CD4-positive, alpha-beta T cell treated with Interleukin-1 beta for 1 hour (primary cell): ENCODE measurements at places on chromosomes 1 and 21.
A peak's percentile ranks its signal among the peaks of the same experiment; 100 is the strongest.

GRCh38 chr1:114428083-114428754, 82.8 kb downstream of the TRIM33 start:
- peak; percentile 29 for DNase-seq

DNA sequence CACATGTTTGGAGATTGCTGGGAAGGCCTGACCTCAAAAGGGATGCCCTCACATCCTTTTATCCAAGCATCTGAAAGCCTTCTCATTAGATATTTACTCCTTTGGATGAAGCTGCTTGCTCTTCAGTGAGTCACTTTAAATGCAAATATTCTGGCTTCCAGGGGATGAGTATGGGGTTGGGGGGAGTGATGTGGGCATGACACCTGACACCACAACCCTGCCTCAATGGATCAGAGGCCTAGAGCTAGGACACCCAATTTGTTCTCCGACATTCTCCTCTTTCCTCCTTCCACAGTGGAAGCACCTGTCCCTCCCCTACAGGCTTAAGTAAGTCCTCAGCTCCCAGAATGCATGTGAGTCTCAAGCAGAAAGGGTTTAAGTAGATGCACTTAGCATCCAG, 238.3 kb downstream of the OMA1 start:
- no peak for DNase-seq

DNA sequence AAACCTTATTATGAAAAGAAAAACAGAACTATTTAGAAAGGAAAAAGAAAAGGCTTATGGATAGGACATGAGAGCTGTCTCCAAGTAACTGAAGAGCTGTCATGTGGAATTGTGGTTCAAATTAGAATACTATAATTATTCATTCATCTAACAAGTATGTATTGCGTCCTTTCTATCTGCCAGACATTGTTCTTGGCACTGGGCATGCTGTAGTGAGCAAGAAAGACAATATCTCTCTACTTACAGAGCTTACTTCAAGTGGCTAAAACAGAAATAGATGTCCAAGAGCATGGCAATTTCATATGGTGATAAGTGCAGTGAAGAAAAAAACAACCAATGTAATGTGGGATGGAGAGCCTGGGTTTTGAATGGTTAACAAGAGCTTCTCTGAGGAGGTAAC, 413.0 kb downstream of the DPYD start:
- DNase-seq = no peak

DNA sequence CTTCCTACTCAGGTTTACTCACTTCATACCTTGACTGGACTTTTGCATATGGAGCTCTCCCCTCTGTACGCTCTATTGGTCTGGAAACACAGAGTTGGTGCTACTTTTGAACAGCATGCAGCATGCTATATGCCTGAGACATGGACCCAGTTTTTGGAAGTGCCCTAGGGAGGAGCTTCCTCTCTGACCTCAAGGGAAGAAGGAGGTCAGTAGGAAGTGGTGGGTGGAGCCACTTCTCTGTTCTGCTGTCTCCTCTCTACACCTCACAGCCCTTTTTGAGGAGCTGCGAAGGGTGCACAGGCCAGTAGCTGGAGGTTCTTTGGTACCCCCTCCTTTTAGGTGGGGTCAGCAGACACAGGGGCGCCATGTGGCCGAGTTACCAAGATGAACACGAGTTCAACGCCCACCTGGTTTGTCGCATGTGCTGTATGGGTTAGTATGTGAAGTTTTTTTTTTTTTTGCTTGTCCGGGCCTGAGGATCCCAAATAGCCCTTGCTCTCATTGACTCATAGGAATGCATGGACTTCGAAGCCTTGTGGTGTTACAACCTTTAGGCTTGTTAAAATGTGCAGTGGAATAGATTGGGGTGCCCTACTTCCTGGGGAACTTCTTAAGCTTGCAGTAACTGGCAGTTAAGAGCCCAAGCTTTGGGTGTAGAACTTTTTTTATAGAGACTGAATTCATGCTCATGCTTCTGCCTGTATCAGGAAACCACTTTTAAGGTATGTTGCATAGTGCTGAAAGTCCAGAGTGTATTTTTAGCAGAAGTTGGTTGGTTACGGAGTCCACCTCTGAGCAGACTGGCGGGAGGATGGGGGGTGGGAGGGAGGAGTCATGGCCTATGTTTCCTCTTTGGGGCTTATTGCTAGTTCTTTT, 10.7 kb downstream of the MACF1 start:
- DNase-seq = peak; percentile 61

GRCh38 chr1:90809996-90810395, 92.9 kb upstream of the BARHL2 start:
- DNase-seq = no peak

GRCh38 chr21:23699402-23699801, 1907.9 kb downstream of the MRPL39 start:
- no peak for DNase-seq

DNA sequence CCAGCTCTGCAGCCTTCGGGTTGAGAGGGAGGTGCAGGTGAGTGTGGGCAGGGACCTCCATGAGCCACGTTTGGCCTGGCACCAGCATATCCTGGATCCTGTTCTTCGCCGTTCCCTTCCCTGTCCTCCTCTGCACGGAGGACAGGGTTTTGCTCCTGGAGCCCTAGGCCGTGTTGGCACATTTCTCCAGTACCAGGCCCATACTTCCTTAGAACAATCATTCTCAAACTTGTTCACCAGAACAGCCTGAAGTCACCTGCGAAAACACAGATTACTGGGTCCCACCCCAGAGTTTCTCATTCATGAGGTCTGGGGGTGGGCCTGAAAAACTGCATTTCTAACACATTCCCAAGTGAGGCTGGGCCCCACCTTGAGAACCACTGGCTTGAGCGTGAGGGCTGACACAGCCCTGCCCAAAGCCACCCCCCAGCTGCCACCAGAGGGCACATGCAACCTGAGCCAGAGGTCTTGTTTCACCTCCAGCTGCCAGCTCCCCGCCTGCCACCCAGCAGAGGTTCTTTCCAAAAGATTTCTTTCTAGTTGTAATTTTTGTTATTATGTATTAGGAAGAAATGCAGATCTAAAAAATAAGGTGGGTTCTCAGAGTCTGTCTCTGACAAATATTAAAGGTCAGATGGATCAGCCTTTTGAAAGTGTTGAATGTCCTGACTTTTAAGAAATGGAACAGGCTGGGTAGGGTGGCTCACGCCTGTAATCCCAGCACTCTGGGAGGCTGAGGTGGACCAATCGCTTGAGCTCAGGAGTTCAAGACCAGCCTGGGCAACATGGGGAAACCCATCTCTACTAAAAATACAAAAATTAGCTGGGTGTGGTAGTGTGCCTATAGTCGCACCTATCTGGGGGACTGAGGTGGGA, 39.6 kb upstream of the LDLRAP1 start:
- peak; percentile 73 for DNase-seq

GRCh38 chr1:81377406-81377805, 423.3 kb upstream of the ADGRL2 start:
- no peak for DNase-seq

- no peak for DNase-seq
These were observed 271.3 kb downstream of the PTBP2 start for GRCh38 chr1:96992871-96993270.

GRCh38 chr1:209376774-209377173, 206.7 kb upstream of the CAMK1G start:
- no peak for DNase-seq

DNA sequence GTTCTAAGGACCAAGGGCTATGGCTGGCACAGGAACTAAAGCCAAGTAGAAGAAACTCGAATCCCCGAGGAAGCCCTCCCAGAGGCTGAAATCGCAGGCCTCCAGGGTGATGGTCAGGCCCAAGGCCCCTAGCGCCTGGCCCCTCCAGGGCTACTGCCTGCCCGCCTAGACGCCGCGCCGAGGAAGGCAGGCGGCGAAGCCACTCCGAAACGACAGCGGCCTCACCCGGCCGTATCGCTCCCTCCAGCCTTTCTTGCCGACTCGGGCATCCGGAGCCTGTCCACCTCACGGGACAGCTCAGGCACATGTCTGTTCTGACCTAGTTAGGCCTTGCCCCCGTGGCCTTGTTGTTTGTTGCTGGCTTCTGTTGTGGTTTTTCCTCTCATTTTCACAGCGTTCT, 9.7 kb upstream of the LHX8 start:
- DNase-seq = no peak

- no peak for DNase-seq
These were observed 23.4 kb upstream of the RPTN start for GRCh38 chr1:152182431-152182830.

- DNase-seq = peak; percentile 4
These were observed 138.4 kb downstream of the SYT2 start for GRCh38 chr1:202571719-202572339.

GRCh38 chr1:117598489-117598888, 7.4 kb upstream of the TENT5C start:
- no peak for DNase-seq

DNA sequence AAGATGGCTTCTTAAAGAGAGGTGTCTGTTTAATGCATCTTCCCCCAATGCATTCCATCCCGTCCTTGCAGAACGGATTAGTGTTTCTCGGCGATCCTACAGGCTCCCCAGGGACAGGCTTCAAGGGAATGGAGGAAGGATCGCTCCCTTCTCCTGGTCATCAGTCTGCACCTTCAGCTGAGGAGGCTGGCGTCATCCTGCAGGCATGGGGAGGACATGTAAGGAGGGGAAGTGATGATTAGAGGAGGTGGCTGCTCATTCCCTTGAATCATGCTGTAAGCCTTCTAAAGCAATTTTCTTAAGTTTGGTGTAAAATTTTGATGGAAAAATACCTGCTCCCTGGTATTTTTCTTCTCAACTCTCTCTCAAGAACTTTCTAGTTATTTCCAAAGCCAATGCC, 603.6 kb downstream of the NPHP4 start:
- DNase-seq = no peak

GRCh38 chr1:116991171-116991845, 10.3 kb upstream of the CD101 start:
- DNase-seq = no peak

DNA sequence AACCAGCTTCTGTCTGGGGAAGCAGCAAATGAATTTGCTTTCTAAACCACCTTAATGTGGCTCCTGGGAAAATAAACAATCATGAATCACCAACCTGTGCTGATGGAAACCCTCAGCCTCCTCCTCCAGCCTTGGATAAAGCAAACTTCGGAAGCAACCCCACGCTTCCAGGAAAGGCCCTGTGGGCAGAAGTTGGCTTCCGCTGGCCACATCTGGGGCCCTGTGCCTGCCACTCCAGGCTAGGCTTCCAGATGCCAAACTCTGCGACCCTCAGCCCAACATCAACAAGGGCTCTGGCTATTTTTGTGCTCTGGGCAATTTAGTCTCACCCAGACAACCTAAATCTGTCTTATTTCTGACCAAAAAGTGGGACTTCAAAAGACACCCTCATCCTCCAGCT, 6.2 kb upstream of the OXCT2 start:
- no peak for DNase-seq
